ENCODE measurements at places on chromosomes 13 and 19.

- no peak overlapping the region for H3K27ac ChIP-seq
- no peaks in the 10 kb centered on the region for H3K27me3 ChIP-seq
- H3K4me1 ChIP-seq, result no peaks in the 10 kb centered on the region
- no peak overlapping the region for H3K4me3 ChIP-seq
- DNase-seq, result no peak
- H3K36me3 ChIP-seq, result no peaks in the 10 kb centered on the region
Observed at GRCh38 chr19:34644991-34645461, 31.9 kb downstream of the SCGB2B2 start.

GRCh38 chr13:50531917-50532899 is 311.3 kb downstream of the DLEU7 start:
- H3K4me3 ChIP-seq, result no peak overlapping the region
- no peaks in the 10 kb centered on the region for H3K27me3 ChIP-seq
- peaks cover 31% of the 10 kb centered on the region for H3K4me1 ChIP-seq
- H3K36me3 ChIP-seq, result no peaks in the 10 kb centered on the region

- H3K36me3 ChIP-seq, result no peaks in the 10 kb centered on the region
- H3K4me1 ChIP-seq, result no peaks in the 10 kb centered on the region
- H3K27ac ChIP-seq, result no peak overlapping the region
- no peak for DNase-seq
- no peak overlapping the region for H3K4me3 ChIP-seq
Observed at GRCh38 chr19:56727677-56728076, 56.1 kb upstream of the ZNF835 start.

- H3K4me1 ChIP-seq, result peaks cover 36% of the 10 kb centered on the region
- peaks cover 69% of the 10 kb centered on the region for H3K36me3 ChIP-seq
- H3K27me3 ChIP-seq, result no peaks in the 10 kb centered on the region
Observed at GRCh38 chr19:15426485-15427349, 7.9 kb upstream of the AKAP8L start.

- peaks cover 60% of the 10 kb centered on the region for H3K4me1 ChIP-seq
- H3K4me3 ChIP-seq, result peak overlapping the region; percentile 79
- DNase-seq, result no peak
- H3K36me3 ChIP-seq, result no peaks in the 10 kb centered on the region
- H3K27me3 ChIP-seq, result no peaks in the 10 kb centered on the region
- H3K27ac ChIP-seq, result peak overlapping the region; percentile 100
Observed at GRCh38 chr19:2062389-2062729, 11.3 kb upstream of the MKNK2 start.

GRCh38 chr19:16001481-16002312 is 52.9 kb downstream of the OR10H4 start:
- DNase-seq, result no peak
- H3K4me1 ChIP-seq, result peaks cover 8% of the 10 kb centered on the region
- H3K4me3 ChIP-seq, result peak overlapping the region; percentile 41
- no peaks in the 10 kb centered on the region for H3K36me3 ChIP-seq
- H3K27me3 ChIP-seq, result no peaks in the 10 kb centered on the region

GRCh38 chr13:97364031-97364430 is 69.9 kb upstream of the RAP2A start:
- peaks cover 31% of the 10 kb centered on the region for H3K36me3 ChIP-seq
- H3K27me3 ChIP-seq, result no peaks in the 10 kb centered on the region
- H3K4me3 ChIP-seq, result no peak overlapping the region
- peaks cover 25% of the 10 kb centered on the region for H3K4me1 ChIP-seq
- DNase-seq, result no peak
- H3K27ac ChIP-seq, result no peak overlapping the region

DNA sequence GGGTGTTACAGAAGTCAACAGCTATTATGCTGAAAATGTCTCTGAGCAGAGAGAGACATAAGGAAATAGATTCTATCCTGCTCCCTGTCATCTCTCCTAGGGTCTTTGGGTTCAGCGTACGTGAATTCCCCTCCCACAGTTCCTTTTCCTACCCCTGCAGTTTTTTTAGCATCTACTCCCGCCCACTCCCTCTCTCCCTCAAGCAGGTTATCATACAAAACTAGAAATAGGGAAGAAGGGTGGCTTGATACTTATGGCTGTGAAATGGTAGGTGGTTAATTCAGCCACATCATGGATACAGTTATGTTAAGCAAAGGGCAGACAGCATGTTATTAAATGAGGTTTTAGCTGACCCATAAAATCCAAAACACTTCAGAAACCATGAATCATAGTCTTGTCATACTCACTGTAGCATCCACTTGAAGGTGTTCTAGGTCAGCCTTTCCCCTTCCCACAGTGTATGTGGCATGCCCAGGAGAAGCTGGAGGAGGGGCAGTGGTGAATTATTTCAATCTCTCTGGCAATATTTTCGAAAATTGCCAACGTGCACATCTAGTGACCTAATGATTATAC is 236.8 kb upstream of the SERP2 start:
- no peak for DNase-seq
- H3K27ac ChIP-seq, result no peak overlapping the region
- no peak overlapping the region for H3K4me3 ChIP-seq
- peaks cover 23% of the 10 kb centered on the region for H3K4me1 ChIP-seq
- H3K27me3 ChIP-seq, result no peaks in the 10 kb centered on the region

DNA sequence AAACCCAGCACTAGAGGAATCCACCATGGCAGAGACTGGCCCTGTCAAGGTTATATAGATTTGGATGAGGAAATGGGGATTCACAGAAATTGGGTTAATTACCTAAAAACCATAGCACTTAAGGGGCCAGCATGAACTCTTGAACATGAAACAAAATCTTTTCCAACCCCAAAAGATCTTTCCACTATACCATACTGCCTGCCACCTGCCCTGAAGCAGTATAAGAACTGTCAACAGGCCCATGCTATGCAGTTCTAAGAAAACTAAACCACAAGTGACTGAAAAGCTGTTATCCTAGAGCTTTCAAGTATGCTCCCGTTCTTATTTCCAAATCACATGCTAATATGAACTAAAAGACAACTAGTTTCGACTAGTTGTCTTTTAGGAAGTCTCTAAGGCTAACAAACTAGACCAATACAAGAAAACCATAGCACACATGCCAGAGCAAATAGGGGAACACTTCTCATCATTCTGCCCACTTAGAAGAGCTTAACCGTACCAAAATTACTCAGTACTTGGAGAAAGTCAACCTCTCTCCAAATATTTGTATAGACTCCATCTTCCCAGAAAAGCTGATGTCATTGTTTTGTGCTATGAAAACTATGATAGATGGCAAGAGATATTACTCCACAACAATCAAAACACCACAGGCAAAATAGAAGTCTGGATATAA is 27.5 kb downstream of the HSPH1 start:
- H3K27me3 ChIP-seq, result no peaks in the 10 kb centered on the region
- no peak overlapping the region for H3K4me3 ChIP-seq
- H3K36me3 ChIP-seq, result peaks cover 44% of the 10 kb centered on the region
- H3K27ac ChIP-seq, result no peak overlapping the region

DNA sequence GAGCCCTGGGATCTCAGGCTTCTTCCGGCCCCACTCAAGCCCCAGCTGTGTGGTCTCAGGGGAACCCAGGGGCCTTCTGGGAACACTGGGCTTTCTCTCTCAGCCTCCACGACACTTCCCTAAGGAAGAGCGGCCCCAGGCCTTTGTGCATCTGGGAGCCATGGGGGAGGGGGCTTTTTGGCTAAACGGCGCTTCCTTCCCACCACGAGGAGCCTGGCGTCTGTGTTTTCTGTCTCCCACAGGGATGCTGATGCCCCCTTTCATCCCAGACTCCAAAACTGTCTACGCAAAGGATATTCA is 24.2 kb upstream of the TMEM255B start:
- DNase-seq, result no peak
- H3K36me3 ChIP-seq, result no peaks in the 10 kb centered on the region
- no peaks in the 10 kb centered on the region for H3K4me1 ChIP-seq
- peaks cover 5% of the 10 kb centered on the region for H3K27me3 ChIP-seq

DNA sequence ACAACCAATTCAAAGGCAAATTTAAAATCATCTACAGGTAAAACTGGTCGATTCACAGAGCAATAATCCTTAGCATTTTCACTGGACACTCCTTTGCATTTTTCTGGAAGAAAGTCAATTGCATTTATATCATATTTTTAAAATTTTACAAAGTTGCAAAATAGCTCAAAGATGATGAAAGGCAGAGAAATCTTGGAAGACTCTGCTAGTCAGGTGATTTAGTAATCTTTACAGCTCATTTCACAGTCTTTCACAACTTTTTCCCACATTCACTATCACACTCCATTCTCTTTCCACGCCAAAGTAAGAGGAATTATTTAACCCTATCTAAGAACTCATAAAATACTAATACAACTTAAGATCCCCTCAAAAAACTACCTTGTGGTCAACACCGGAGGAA is 1063.8 kb downstream of the EFNB2 start:
- no peak overlapping the region for H3K4me3 ChIP-seq
- H3K27me3 ChIP-seq, result no peaks in the 10 kb centered on the region
- H3K36me3 ChIP-seq, result no peaks in the 10 kb centered on the region
- H3K27ac ChIP-seq, result no peak overlapping the region
- H3K4me1 ChIP-seq, result no peaks in the 10 kb centered on the region

DNA sequence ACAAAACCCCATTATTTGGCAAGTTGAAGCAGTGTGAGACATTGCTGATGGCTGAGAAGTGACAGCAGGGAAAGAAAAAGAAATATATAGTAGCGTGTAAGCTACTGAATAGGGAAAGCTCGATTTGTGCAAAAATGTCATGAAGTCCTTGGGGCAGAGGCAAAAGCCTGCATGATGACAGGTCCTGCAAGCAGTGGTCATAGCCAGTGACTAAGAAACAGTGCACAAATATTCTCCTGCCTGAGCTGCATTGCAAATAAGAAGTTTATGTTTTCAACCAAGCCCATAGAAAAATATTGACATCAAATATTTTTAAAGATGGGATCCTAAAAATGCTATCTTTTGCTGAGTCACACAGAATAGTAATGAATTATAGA is 270.0 kb downstream of the SLITRK6 start:
- DNase-seq, result no peak
- H3K4me3 ChIP-seq, result no peak overlapping the region
- H3K4me1 ChIP-seq, result no peaks in the 10 kb centered on the region
- no peaks in the 10 kb centered on the region for H3K36me3 ChIP-seq
- no peak overlapping the region for H3K27ac ChIP-seq

- H3K4me3 ChIP-seq, result no peak overlapping the region
- no peaks in the 10 kb centered on the region for H3K4me1 ChIP-seq
- no peak overlapping the region for H3K27ac ChIP-seq
- H3K36me3 ChIP-seq, result no peaks in the 10 kb centered on the region
- DNase-seq, result no peak
Observed at GRCh38 chr13:40063703-40064102, 408.2 kb downstream of the COG6 start.

DNA sequence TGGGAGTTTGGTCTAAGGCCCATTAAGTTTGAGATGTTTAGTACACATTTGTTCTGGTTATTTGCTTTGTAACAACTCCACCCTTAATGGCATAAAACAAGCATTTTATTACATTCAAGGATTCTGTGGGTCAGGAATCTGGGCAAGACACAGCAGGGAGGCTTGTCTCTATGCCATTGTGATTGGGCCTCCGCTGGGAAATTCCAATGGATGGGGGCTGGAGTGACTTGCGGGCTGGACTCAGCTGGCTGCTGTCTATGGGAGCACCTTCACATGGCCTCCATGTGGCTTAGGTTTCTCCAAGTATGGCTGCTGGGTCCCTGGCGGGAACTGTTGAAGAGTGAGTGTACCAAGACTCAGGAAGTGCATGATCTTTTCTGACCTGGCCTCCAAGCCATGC is 159.0 kb downstream of the PAN3 start:
- no peak overlapping the region for H3K27ac ChIP-seq
- DNase-seq, result no peak
- peaks cover 36% of the 10 kb centered on the region for H3K36me3 ChIP-seq
- no peaks in the 10 kb centered on the region for H3K4me1 ChIP-seq
- no peak overlapping the region for H3K4me3 ChIP-seq

GRCh38 chr13:76600081-76600480 is 286.1 kb downstream of the KCTD12 start:
- no peak for DNase-seq
- no peaks in the 10 kb centered on the region for H3K36me3 ChIP-seq
- no peak overlapping the region for H3K4me3 ChIP-seq

Data from lower lobe of right lung (tissue), 2 donors.